ENCODE measurements at places on chromosomes 7 and 10.

GRCh38 chr7:157020514-157021070 is 10.1 kb upstream of the MNX1 start:
- DNase-seq, result no peak

DNA sequence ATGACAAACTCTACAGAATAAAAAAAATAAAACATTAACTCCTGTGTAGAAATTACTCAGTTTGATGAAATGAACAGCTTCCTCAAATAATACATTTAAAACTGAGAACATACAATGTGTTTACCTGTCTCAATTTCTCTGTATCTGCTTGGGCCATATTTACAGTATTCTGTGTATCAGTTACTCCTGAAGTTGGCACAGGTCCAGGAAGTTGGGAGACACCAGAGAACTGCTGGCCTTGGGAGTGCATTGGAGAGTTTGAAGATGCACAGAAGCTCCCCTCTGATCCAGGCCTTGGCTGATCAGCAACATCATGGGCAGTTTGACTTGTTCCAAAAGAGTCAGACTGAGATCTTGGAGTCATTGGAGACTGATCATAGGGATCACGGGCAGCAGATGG is 155.1 kb downstream of the GALNT11 start:
- no peak for DNase-seq

- DNase-seq, result no peak
Observed at GRCh38 chr7:27901028-27901760, 161.2 kb downstream of the TAX1BP1 start.

DNA sequence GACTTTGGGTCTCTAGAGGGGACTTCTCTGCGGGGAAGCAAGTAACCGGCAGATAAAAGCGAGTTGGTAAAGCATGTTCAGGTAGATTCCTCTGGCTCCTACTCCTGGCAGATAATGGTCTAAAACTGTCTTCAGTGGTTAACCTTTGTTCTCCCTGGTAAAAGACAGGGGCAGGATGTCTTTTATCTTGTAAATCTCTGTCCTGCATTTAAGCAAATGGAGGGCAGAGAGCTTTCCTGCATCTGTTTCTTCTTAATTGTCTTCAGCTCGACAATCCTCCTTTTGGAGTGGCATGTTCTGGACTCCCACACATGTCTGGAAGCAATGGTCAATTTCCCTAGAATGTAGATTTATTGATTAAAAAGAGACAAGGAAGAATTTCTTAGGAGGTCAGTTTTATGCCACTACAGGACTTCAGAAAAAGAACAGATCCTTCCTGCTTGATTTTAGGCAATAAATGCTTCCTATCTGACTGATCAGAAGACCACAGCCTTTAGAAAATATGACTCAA is 16.6 kb downstream of the C7orf33 start:
- no peak for DNase-seq

DNA sequence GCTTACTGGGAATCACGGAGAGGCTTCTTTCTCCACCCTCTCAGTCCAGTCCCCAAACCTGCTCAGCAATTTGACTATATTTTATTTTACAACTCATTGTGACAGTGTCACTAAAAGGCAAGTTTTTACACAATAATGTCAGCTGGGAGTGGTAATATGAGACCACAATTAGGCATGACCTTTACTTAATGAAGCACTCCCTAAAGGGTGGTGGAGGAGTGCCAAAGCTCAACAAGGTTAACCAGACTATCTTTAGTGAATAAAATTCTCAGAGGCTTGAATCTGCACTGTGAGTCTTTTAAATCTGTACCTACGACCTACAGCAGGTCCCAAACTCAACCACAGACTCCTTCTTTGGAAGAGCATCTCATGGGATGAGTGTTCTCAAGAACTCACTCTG is 215.6 kb downstream of the TAX1BP1 start:
- DNase-seq, result no peak

DNA sequence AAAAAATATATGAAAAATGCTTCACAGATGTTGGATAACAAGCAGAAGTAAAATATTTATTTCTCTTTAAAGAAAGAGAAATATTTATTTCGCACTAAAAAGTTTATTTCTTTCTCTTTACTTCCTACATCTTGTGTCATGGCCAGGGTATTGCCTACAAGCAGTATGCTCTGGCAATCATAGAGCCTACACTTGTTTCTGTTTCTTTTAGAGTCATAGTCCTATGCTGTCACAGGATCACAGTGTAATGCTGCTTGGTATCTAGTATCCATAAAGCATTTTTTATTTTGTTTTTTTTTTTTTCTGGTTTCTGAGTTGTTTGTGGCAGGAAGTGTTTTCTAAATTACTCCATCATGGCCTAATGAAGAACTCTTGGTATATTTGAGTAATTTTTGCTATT is 116.0 kb downstream of the ATRNL1 start:
- no peak for DNase-seq
